ENCODE measurements at places on chromosomes 12 and 14. TPM values are rescaled to one million over a fixed set of nuclear protein-coding genes. Genes with fewer than 3 reads are reported as not detected.
A peak's percentile ranks its signal among the peaks of the same experiment; 100 is the strongest.

Gene SPATA7
- polyA plus RNA-seq, result 26.1 TPM

Gene MYO1H
- polyA plus RNA-seq, result 1.3 TPM

DNA sequence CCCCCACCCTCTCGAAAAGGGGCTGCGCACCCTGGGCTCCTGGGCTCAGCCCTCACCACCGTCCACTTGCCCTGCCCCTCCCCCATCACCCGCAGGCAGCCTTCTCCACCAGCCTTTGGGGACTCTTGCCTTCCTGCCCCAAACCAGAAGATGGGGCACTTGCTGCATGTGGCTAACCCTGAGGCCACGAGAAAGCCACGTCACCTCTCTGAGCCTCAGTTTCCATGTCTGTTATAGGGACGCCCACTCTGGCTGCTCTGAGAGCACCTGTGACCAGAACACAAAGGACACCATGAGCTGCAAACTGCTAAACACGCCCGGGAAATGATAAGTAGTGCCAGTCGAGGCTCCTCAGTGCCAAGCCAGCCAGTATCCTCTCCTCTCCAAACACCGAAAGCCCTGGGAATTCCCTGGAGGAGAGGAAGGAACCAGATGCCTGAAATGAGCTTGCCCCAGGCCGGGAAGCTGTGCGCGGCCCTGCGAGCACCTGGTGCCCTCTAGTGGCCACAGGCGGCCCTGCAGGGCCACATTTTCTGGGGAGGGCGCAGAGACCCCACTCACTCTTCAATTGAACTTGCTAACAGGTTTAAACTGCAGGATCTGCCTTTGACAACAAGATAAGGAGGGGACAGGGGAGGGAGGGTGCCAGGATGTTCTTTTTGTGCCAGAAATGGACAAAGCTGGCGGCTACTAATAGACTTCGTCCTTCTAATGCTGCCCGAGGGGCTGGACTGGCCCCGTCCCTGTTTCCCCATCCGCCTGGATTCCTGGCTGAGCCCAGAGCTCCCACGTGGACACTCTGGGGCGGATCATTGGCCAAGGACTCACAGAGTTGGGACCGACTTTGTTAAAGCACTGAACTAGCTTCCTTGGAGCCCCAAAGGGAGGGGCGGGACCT lies 10.2 kb upstream of the SERPINA9 start:
- peak; percentile 41 for DNase-seq

- no peak for DNase-seq
These were observed 94.6 kb upstream of the PRICKLE1 start for GRCh38 chr12:42683933-42684801.

DNA sequence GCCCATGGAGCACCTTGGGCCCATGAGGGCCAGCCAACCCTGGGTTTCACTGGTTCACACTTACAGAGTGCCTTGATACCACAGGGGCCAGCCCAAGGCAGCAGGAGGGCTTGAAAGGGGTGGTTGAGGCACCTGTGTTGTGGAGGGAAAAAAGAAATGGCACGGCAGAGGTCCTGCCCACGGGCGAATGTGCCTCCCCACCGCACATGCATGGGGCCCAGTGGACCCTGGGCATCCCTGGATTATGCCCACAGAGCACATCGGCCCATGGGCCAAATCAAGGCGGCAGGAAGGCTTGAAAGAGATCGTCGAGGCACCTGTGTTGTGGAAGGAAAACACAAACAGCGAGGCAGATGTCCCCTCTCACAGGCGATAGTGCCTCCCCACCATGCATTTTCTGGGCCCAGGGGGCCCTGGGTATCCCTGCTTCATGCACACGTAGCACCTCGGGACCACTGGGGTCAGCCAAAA lies 378.1 kb downstream of the ALG10 start:
- no peak for DNase-seq

DNA sequence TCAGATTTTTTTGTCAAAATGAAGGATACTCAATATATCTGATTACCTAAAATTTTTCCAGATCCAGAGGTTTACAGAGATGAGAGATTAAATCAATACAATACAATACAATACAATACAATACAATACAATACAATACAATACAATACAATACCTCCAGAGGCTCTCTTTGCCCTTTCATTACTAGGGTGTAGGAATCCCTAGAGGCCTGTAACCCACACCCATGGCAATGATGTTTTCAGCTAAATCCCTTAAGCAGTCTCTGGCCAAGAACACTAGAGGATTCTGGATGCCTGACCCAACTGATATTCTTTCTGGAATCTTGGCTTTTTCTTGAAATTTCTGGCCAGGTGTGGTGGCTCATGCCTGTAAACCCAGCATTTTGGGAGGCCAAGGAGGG lies 23.7 kb upstream of the AEBP2 start:
- no peak for DNase-seq

- no peak for DNase-seq
These were observed 11.7 kb upstream of the RNASE10 start for GRCh38 chr14:20493634-20494033.

Measured in right renal cortex interstitium (tissue), 3 donors.